ENCODE measurements at places on chromosomes 16 and 17. TPM values are rescaled to one million over a fixed set of nuclear protein-coding genes. Genes with fewer than 3 reads are reported as not detected.

TLCD1 gene
- total RNA-seq: 0.66 TPM

GRCh38 chr17:43790311-43790940 is 10.2 kb downstream of the CFAP97D1 start:
- H3K4me1 ChIP-seq: no peaks in the 10 kb centered on the region
- no peak for DNase-seq
- H3K27me3 ChIP-seq: no peaks in the 10 kb centered on the region

RNF40 gene
- 53.9 TPM for total RNA-seq

GRCh38 chr16:17379121-17379571 is 91.6 kb downstream of the XYLT1 start:
- no peak overlapping the region for H3K4me3 ChIP-seq
- peak; percentile 93 for DNase-seq
- no peaks in the 10 kb centered on the region for H3K36me3 ChIP-seq
- peak overlapping the region; percentile 87 for H3K27ac ChIP-seq
- peaks cover 88% of the 10 kb centered on the region for H3K4me1 ChIP-seq
- H3K27me3 ChIP-seq: no peaks in the 10 kb centered on the region

GRCh38 chr16:13997933-13998332 is 73.2 kb upstream of the MRTFB start:
- H3K27ac ChIP-seq: no peak overlapping the region
- H3K4me1 ChIP-seq: peaks cover 7% of the 10 kb centered on the region
- H3K27me3 ChIP-seq: no peaks in the 10 kb centered on the region
- no peak overlapping the region for H3K4me3 ChIP-seq
- no peak for DNase-seq

DNA sequence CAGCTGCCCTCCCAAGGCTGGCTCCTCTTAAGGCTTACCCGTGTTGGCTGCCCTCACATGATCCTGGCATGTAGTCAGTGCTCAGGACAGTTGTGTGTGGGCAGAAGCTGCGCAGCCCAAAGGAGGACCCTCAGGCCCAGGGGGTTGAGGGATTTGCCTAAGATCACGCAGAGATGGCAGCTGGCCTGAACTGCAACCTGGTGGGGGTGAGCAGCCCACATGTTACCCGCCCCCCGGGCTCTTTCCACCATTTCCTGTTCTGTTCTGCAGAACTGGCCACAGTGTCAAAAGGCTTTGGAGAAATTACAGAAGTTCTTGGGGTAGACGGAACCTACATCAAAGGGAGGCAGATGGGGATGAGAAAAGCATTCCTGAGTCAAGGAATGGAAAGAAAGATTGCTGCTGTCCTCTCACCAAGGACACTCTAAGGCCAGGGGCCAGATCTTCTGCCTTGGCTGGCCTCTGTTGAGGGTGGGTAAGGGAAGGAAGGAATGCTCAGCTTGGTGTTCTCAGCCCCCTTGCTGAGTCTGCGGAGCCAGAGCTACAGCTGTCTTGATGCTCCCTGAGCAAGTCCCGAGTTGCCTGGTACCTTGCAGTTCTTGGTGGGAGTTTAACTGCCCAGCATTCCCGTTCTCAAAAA is 53.0 kb downstream of the EPN2 start:
- peaks cover 58% of the 10 kb centered on the region for H3K4me1 ChIP-seq
- no peaks in the 10 kb centered on the region for H3K27me3 ChIP-seq
- H3K27ac ChIP-seq: peak overlapping the region; percentile 49
- no peak overlapping the region for H3K4me3 ChIP-seq
- no peak for DNase-seq

DNA sequence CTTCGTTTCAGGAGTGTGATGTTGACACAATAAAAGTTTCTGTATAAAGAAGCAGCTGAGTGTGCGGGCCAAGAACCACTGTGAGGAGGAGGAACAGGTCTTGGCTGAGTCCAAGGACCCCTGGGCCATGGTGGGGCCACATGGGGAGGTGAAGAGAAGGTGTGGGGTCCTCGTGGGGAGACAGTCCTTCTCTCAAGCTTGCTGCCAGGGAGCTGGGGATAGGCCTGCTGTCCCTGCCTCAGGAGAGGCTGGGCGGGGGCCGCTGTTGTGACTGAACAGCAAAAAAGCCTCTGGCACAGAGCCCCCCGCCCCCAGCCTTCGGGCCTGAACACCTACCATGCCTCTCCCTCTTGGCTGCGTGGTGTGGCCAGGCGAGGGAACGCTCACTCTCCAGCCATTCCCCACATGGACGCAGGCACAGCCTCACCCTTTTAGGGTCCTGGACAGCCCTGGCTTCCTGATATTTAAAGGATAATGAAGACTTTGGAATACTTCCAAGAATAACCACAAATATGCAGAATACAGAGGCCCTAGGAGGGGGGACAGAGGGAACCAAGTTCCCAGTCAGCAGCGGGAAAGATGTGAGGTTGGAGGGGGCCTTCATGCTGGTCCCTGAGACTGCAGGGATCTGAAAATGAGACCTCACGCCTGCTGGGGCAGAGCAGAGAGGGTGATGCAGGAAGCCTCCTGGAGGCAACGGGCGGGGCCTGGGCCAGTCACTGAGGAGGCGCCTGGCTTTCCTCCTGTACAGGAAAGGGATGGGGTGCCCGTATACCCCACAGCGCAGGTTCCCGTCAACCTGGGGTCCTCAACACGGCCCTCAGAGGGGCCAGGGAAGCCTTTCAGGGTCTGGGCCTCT is 100.0 kb upstream of the CREBBP start:
- DNase-seq: no peak
- H3K4me1 ChIP-seq: no peaks in the 10 kb centered on the region
- H3K27me3 ChIP-seq: no peaks in the 10 kb centered on the region
- H3K4me3 ChIP-seq: no peak overlapping the region
- peak overlapping the region; percentile 55 for H3K27ac ChIP-seq
- H3K36me3 ChIP-seq: peaks cover 17% of the 10 kb centered on the region

BOLA2B gene
- total RNA-seq: 120 TPM

ATP1B2 gene
- 1.4 TPM for total RNA-seq

DNA sequence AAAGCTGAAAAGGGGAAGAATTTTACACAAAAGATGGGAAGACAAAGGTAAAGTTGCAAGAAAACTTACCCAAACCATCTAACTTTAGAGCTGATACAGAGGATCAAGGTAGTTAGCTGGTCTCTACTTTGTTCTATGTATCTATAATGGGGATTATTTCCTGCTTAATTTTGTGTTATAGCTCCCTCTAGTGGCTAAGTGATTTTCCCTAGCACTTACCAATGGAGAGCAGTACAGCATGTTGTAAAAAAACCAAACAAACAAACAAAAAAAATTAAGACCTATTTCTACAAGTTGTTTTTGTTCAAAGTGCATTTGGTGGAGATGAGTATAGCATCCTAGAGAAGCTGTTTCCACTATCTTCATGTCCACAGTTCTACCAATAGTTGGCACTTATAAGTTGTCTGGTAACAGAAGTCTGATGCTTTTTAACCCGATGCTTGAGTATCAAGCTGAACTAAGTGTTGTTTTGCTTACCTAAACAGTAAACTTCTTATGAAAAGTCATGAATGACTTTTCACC is 7.5 kb downstream of the SRSF1 start:
- H3K4me1 ChIP-seq: peaks cover 26% of the 10 kb centered on the region
- no peak overlapping the region for H3K4me3 ChIP-seq

ATP2A1 gene
- not detected for total RNA-seq

DNA sequence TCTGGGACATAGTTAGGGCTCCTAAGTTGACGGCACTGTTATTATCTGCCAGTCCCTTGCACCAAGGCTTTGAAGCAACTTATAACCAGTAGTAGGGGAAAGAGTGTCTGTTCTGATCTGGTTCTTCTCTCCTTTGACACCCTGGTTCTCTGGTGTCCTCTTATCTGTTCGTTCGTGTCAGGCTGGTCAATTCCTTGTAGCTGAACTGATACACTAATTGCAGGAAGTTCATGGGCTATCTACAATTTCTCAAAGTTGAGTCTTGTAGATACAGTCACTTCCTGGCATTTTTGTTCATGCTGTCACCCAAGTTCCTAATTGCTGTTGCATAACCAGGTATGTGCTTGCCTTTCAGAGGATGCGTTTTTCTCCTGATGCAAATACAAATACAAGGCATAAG is 17.3 kb upstream of the MYO1D start:
- no peak overlapping the region for H3K27ac ChIP-seq
- H3K27me3 ChIP-seq: no peaks in the 10 kb centered on the region
- H3K36me3 ChIP-seq: no peaks in the 10 kb centered on the region
- no peak for DNase-seq
- H3K4me3 ChIP-seq: no peak overlapping the region

TOM1L1 gene
- total RNA-seq: 23.8 TPM

DNA sequence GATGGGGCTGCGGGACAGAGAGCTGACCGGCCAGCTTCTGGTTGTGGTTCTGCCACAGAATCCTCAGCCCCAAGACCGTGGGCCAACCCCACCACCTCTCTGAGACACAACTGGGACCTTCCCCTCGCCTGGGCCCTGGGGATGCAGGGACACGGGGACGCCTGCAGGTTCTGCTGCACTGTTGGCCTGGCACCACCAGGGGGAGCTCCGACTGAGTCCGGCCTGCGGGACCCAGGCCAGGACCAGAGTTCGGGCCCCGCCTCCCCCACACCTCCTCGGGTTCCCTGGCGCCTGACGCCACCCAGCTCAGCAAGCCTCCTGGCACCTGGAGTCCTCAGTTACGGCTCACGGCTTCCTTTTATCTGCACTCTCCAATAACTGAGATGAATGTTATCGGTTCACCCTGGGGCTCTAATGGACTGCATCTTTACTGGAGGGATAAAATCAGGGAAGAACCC is 27.3 kb downstream of the TBC1D16 start:
- peak; percentile 90 for DNase-seq
- no peak overlapping the region for H3K27ac ChIP-seq
- peaks cover 5% of the 10 kb centered on the region for H3K36me3 ChIP-seq
- peaks cover 17% of the 10 kb centered on the region for H3K4me1 ChIP-seq
- no peak overlapping the region for H3K4me3 ChIP-seq
- no peaks in the 10 kb centered on the region for H3K27me3 ChIP-seq

DNA sequence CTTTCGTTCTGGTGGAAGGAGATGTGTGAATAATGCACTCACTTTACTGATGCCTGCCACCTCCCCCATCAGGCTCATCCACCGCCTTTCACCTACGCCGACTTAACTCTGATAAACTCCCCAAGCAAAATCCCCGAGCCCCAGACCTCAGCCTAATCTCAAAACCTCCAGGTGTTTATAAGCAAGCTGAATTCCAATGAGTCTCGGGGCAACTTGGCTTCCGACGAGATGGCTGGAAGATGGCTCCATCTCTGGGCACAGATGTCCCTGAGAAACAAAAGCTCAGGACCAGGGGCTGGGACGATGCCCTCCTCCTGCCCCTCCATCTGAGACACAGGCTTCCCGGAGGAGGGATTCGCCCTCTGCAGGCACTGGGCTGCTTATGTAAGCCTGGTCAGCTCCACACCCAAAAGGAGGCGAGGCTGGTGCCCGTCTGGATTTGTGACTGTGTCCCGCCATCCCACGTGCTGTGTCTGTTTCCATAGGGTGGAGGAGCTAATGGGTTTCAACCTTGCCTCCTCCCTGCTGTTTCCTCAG is 386.4 kb upstream of the TNRC6C start:
- no peak for DNase-seq
- no peaks in the 10 kb centered on the region for H3K27me3 ChIP-seq
- no peaks in the 10 kb centered on the region for H3K4me1 ChIP-seq
- H3K36me3 ChIP-seq: no peaks in the 10 kb centered on the region
- H3K4me3 ChIP-seq: peak overlapping the region; percentile 25
- peak overlapping the region; percentile 18 for H3K27ac ChIP-seq

CDRT15 gene
- not detected for total RNA-seq

SLC5A10 gene
- total RNA-seq: not detected

ZNF785 gene
- total RNA-seq: 7.8 TPM

DNA sequence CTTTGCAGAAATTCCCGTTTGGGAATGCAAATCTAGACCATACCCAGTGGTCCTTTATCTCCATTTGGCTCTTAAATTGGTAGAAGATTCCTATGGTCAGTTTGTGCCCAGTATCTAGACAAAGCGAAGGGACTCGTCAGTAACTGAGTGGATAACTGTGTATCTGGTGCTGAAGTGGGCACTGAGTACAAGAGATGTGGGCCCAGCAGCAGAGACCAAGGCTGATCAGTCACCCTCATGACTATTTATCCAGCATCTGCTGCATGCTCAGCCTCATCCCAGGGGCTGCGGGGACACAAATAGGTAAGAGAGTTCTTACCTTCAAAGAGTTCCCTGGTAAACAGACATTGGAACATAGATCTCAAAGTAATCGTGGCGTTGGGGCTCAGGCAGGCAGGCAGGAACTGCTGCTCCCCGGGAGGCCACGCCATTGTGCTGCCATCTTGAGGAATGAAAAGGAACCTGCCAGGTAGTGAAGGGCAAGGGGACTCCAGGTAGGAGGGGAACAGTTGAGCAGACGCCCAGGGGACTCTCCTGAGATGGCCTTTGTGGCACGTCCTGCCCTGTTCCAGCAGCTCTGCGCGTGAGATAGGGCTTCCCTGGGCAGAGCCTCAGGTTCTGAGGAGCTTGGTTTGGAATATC is 10.3 kb downstream of the NT5M start:
- no peak overlapping the region for H3K4me3 ChIP-seq
- no peaks in the 10 kb centered on the region for H3K27me3 ChIP-seq
- peak; percentile 55 for DNase-seq

HSPB9 gene
- total RNA-seq: not detected

DNA sequence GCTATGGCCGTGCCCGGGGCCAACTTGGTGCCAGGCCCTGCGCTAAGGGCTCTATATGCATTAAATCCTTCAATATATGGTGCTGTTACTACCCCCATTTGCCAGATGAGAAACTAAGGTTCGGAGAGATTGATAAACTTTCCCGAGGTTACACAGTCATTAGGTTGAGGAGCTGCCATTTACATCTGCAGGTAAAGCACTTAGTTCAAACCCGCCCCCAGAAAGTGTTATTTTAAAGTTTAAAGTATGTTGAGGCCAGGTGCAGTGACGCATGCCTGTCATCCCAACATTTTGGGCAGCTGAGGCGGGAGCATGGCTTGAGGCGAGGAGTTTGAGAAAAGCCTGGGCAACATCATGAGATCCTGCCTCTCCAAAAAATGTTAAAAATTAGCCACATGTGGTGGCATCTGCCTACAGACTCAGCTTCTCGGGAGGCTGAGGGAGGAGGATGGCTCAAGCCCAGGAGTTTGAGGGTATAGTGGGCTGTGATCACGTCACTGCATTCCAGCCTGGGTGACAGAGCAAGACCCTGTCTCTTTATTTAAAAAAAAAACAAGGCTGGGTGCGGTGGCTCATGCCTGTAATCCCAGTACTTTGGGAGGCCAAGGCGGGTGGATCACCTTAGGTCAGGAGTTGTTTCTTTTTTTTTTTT is 264.7 kb downstream of the PARN start:
- no peaks in the 10 kb centered on the region for H3K36me3 ChIP-seq
- no peak overlapping the region for H3K4me3 ChIP-seq
- H3K27me3 ChIP-seq: no peaks in the 10 kb centered on the region

DNA sequence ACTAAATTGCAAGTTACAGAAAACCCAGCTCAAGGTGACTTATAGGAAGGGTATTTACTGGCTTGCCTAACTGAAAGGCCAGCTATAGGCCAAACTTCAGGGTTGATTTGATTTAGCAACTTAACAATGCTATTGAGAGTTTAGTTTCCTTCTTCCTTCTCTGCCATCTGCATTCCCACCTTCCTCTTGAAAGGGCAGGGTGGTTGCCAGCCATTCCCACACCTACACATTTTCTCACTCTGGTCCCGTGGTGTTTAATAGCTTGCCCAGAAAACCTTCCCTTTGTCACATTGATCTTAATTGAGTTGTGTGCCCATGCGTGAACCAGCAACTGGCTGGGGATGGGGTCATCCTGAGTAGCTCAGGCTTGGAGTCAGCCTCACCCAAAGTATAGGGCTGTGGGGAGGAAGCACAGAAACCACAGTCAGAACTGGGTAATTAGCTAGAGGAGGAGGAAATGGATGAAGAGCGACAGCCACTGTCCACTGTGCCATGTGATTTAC is 194.7 kb downstream of the SPECC1 start:
- H3K27ac ChIP-seq: no peak overlapping the region
- no peaks in the 10 kb centered on the region for H3K36me3 ChIP-seq
- no peak for DNase-seq
- H3K4me1 ChIP-seq: no peaks in the 10 kb centered on the region
- no peaks in the 10 kb centered on the region for H3K27me3 ChIP-seq
- H3K4me3 ChIP-seq: no peak overlapping the region

ZNF747 gene
- 11.4 TPM for total RNA-seq

PPP1R27 gene
- total RNA-seq: not detected

Data from sigmoid colon (tissue), 7 donors.